ENCODE measurements at places on chromosomes 13 and 19. TPM values are rescaled to one million over a fixed set of nuclear protein-coding genes. Genes with fewer than 3 reads are reported as not detected.

- no peak for DNase-seq
Observed at GRCh38 chr13:44373247-44373600, 400 bp upstream of the SERP2 start.

GRCh38 chr19:41219924-41220567, 1.0 kb downstream of the AXL start:
- DNase-seq, result peak; percentile 70

GRCh38 chr13:110790371-110790770, 76.9 kb downstream of the ING1 start:
- DNase-seq, result no peak

- DNase-seq, result peak; percentile 83
Observed at GRCh38 chr19:10353793-10354391, 14.5 kb upstream of the ICAM3 start.

DNA sequence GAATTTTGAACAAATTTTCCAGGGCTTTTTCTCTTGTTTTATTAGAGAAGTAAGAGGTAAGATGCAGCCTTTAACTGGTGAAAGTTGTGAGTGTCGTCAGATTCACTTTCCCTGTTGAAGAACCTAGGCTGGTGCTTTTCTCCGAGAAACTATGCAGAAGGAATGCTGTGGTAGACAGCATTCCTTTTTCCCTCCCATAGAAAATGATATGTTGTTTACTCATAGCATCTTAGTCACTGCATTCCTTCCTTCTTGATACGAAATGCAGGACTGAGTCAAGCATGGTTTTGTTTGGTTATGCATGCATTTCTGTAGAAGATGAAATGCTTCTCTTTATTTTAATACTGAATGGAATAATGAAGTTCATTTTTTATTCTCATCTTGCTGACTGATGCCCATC, 3.4 kb downstream of the ITGBL1 start:
- no peak for DNase-seq

- peak; percentile 66 for DNase-seq
Observed at GRCh38 chr13:35014606-35015213, 72.6 kb downstream of the NBEA start.

- DNase-seq, result no peak
Observed at GRCh38 chr13:45851171-45851921, at the start of gene SIAH3. Gene SIAH3, minus strand, starts transcription at chr13:45851753. Its CDS starts 124 bp downstream, at chr13:45851629.

DNA sequence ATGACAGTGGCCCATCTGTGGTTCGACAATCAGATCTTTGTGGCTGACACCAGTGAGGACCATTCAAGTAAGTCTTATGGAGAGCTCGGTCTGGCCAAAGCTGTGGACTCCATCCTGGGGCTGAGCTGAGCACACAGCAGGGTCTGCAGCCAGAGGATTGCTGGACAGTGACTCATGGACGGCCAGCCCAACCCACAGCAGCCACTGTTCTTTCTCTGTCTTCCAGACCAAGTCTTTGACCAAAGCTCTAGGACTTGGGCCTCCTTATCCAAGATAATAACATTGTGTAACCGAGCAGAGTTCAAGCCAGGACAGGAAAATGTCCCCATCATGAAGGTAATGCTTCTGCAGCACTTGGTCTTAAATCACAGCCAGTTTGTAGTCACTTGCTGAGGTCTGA, 12.4 kb downstream of the ATP12A start:
- DNase-seq, result no peak

DNA sequence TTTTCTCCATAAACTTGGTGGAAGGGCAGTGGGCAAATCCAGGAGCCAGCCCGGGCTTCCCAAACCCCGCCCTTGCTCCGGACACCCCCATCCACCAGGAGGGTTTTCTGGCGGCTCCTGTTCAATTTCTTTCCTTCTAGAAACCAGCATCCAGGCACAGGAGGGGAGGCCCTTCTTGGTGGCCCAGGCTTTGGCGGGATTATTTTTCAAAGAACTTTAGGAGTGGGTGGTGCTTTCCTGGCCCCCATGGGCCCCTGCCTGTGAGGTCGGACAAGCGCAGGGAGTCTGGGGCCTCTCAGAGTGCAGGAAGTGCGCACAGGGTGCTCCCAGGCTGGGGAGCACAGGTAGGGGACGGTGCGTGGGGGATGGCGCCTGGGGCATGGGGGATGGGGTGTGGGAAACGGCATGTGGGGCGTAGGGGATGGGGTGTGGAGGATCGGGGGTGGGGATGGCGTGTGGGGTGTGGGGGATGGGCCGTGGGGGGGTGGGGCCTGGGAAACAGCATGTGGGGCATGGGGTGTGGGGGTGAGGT, 396 bp downstream of the F7 start:
- DNase-seq, result peak; percentile 27

DNA sequence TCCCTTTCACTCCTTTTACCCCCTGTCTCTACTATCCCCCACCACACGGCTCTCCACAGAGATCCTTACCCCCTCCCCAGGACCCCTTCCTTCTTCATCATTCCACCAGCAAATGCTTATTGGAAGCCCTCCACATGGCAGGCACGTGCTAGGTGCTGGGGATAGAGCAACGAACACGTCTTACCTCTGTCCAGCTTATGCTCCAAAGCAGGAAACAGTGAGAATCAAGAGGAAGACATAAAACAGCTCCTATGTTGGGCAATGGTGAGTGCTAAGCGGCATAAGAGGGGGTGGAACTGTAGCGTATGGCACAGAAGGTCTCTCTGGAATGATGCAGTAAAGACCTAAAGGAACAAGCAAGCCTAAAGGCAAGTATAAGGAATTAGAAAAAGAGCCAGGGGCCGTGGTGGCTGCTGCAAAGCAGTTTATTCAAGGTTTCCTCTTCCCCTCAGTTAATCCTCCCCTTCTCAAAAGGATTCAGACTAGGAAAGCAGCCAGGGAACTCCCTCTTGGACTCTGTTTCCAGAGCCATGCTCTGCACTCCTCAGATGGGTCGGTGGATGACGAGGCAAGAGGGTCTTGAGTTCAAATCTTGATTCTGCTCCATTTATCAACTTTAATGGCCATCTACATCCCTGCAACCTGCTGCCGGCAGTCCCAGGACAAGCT, 289.4 kb downstream of the FOXO1 start:
- DNase-seq, result no peak

DNA sequence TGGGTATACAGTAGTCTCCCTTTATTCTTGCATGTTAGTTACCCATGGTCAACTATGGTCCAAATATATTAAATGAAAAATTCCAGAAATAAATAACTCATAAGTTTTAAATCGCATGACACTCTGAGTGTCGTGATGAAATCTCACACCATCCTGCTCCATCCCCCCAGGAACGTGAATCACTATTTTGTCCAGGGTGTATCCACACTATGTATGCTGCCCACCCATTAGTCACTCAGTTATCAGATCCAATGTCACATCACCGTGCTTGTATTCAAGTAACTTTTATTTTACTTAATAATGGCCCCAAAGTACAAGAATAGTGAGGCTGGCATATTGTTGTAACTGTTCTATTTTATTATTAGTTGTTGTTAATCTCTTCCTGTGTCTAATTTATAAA, 115.8 kb upstream of the SERP2 start:
- no peak for DNase-seq

- DNase-seq, result no peak
Observed at GRCh38 chr13:91017669-91018053, 329.8 kb upstream of the MIR17HG start.

GRCh38 chr13:68124437-68125086, 894.4 kb upstream of the PCDH9 start:
- no peak for DNase-seq

GRCh38 chr13:43730642-43731041, 56.1 kb downstream of the ENOX1 start:
- DNase-seq, result no peak

- DNase-seq, result no peak
Observed at GRCh38 chr13:32136716-32137115, 105.1 kb downstream of the FRY start.

DNA sequence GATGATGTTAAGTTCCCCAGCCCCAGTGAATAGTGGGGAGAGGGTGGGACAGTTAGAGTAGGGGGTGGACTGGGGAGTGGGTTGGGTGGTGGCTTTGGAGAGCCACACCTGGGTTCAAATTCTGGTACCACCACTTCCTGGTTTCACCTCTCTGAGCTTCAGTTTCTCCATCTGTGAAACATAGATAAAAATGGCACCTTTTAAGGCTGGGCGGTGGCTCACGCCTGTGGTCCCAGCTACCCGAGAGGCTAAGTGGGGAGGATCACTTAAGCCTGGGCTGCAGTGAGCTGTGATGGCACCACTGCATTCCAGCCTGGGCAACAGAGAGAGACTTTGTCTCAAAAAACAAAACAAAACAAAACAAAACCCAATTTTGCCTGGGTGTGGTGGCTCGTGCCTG, 5.9 kb downstream of the VAV1 start:
- DNase-seq, result no peak

DNA sequence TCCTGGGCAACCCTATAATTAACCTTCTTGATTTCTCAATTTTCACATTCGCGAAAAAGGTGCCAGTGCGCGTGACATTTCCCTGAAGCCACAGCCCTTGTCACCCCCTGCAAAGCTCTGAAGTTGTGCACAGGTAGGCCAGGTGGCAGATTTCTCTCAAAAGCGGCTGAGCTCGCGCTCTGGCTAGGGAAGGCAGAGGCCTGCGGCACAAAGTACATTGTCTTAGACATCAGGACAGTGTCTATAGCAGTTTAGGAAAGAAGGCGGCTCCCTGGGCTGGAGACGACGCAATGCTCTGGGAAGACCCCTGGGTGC, 42.9 kb upstream of the ZNF14 start:
- DNase-seq, result no peak

DNA sequence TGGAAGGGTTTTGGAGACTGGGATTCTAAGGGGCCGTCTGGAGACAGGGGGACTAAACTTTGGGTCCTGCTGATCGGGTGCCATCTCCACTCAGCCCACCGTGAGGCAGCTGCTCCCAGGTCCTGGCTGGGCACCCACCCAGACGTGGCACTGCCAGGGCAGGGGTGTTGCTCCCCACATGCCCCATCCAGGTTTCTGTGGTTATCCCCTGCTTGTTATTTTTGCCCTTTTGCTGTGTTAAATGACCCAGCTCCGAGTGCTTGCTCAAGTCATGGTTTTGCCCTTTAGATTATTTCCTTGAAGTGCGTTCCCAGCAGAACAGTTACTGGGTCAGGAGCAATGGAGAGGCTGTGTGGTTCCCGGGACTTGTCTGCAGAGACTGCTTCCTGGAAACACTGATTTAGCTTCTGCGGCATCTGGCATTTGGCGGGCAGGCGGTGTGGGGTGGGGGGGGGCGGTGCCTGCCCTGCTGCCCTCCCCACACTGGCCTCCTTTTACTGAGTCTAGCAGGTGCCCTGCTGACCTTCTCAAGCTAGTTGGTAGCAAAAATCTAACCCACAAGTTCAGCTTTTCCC, 1.9 kb downstream of the RAB11B start:
- DNase-seq, result no peak

GRCh38 chr13:45267215-45267614, 66.4 kb upstream of the KCTD4 start:
- no peak for DNase-seq

GRCh38 chr19:55259540-55260210, 858 bp upstream of the PPP6R1 start:
- no peak for DNase-seq

GRCh38 chr19:7631577-7631976, 1.9 kb downstream of the PCP2 start:
- DNase-seq, result no peak

- DNase-seq, result no peak
Observed at GRCh38 chr19:33175886-33176669, 18.1 kb upstream of the LRP3 start.

DNA sequence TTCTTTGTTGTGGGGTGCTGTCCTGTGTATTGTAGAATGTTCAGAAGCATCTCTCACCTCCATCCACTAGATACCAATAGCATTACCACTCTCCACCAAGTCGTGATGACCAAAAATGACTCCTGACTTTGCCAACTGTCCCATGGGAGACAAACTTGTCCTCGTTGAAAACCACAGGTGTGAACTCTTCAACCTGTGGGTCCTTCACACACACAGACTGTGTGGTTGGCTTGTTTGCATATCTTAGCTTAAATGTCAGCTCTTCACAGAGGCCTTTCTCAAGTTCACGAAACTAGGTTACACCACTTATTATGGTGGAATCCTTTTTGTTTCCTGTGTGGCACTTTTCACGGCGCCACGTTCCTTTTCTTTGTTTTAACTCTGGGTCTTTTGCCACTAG, 6.8 kb downstream of the GPC5 start:
- DNase-seq, result no peak

DNA sequence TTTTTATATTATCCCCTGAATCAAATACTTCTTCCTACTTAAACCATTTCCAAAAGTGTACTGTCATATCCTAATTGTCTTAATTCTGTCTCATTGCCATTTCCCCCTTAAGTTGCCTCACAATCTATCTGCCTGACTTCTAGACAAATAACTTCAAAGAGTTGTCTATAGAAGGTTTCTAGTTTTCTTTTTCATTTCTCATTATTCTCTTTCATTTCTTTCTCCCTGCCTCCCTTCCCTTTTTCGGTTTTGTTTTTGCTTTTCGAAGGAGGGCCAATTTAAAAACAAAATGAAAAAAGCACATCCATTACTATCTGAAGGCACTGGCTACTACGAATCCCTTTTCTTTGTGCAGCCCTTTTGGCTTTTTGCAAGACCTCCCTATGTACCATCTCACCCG, 367.2 kb downstream of the DNAJC15 start:
- no peak for DNase-seq

- DNase-seq, result no peak
Observed at GRCh38 chr19:41528106-41528505, 47.9 kb upstream of the CEACAM21 start.

DNA sequence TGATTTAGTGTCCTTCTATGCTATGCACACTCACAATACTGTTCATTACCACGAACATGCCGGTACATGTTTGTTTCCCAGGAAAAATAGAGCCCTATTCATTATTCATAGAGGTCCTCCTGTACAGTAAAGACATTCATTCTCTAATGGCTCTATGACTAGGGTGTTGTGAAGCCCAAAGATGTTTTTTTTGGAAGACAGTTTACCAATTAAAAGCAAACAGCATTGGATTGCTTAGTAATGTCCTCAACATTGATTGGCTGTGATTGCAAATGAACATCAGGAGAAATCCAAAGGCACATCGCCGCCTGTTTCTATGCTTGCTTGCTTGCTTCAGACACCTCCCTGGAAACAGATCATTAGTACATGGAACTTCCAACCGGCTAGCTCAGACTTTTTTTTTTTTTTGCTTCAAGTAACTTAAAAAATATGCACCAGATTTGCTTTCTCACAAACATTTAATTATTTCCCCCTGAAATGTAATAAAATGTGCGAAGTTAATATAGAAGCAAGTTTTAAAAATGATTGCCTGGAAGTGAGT, 8.8 kb upstream of the GPC6 start:
- no peak for DNase-seq

GRCh38 chr19:15101479-15102082, 5.6 kb upstream of the SYDE1 start:
- DNase-seq, result no peak

GRCh38 chr19:45643927-45644771, 5.0 kb upstream of the EML2 start:
- DNase-seq, result no peak

- no peak for DNase-seq
Observed at GRCh38 chr19:40217027-40217810, 965 bp downstream of the TTC9B start.

MAP2K7 gene
- total RNA-seq, result 28.0 TPM

LGALS4 gene
- total RNA-seq, result 0.76 TPM

CLDND2 gene
- 1.7 TPM for total RNA-seq

PROZ gene
- not detected for total RNA-seq

LYPD3 gene
- 0.19 TPM for total RNA-seq

PCDH20 gene
- 2.2 TPM for total RNA-seq

KLK4 gene
- not detected for total RNA-seq

GRIN3B gene
- 0.35 TPM for total RNA-seq

ZNF667 gene
- total RNA-seq, result 7.0 TPM

LGI4 gene
- total RNA-seq, result 10.0 TPM

HRC gene
- total RNA-seq, result 843 TPM

TGFBR3L gene
- 7.2 TPM for total RNA-seq
